ENCODE measurements at places on chromosomes 2 and 18. TPM values are rescaled to one million over a fixed set of nuclear protein-coding genes. Genes with fewer than 3 reads are reported as not detected.
A peak's percentile ranks its signal among the peaks of the same experiment; 100 is the strongest.

Gene TUBA3D
- not detected for total RNA-seq

Gene MPP4
- 0.69 TPM for total RNA-seq

Gene ERCC3
- total RNA-seq = 36.0 TPM

Gene KLHL41
- 88.7 TPM for total RNA-seq

Gene FEV
- total RNA-seq = not detected

Gene UGT1A4
- 1.1 TPM for total RNA-seq

Gene UGT1A9
- not detected for total RNA-seq

Gene FIGN
- 6.9 TPM for total RNA-seq

- DNase-seq = peak; percentile 47
These were observed 45.9 kb upstream of the REG3G start for GRCh38 chr2:78979380-78980151.

- DNase-seq = no peak
These were observed 290.8 kb upstream of the MC4R start for GRCh38 chr18:60663060-60663989.

GRCh38 chr18:384897-385296 is 115.6 kb downstream of the COLEC12 start:
- no peak for DNase-seq

- no peak for DNase-seq
These were observed 2798.0 kb upstream of the TEKT4 start for GRCh38 chr2:92073036-92073814.

GRCh38 chr2:47075361-47076125 is 79.6 kb downstream of the STPG4 start:
- no peak for DNase-seq

- DNase-seq = no peak
These were observed 15.6 kb upstream of the PPM1B start for GRCh38 chr2:44152865-44153669.

GRCh38 chr2:65583061-65583460 is 150.7 kb upstream of the SPRED2 start:
- no peak for DNase-seq

GRCh38 chr2:216878072-216878471 is 18.2 kb upstream of the TNP1 start:
- no peak for DNase-seq

Measured in urinary bladder (tissue), 4 donors.